Fibroblast of skin of left quadriceps (primary cell): ENCODE measurements at places on chromosomes 4 and X.
A peak's percentile ranks its signal among the peaks of the same experiment; 100 is the strongest.

GRCh38 chr4:150033901-150034300, 44.3 kb upstream of the DCLK2 start:
- DNase-seq: peak; percentile 30

DNA sequence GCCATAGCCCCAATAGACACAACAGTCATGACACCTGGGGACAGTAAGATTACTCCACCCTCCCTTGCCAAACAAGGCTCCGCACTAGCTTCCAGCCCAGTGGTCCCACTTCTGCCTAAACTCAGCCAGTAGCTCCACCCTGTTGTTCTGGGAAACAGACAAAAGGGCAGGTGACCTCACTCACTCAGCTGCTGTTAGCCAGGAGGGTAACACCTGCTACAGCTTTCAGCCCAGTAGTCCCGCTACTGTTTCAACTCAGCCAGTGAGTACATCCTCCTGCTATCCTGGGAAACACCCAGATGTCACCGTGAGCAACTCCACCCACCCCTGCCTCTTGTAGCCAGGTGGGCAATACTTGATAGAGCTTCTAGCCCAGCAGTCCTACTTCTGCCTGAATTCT, 162.7 kb upstream of the CPXCR1 start:
- no peak for DNase-seq

DNA sequence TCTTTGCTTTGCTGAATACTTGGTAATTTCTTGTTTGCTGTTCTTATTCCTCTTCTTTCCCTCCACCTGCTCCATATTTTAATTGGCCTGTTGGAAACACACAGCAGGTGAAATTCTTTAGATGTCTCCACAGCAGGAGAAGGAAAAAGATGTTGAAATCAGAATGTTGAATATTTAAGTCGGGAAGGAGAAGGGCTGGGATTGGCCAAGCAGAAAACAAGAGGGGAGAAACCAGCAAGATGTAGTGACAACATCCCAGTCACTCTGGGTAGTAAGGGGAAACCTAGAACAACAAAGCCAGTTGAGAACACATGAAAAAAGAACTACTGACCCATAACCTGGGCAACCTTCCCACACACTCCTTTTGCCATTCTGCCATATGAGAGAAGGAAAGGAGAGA, 37.3 kb upstream of the STAG2 start:
- DNase-seq: no peak

- no peak for DNase-seq
These were observed 50.3 kb downstream of the NELFA start for GRCh38 chr4:1958276-1959103.

DNA sequence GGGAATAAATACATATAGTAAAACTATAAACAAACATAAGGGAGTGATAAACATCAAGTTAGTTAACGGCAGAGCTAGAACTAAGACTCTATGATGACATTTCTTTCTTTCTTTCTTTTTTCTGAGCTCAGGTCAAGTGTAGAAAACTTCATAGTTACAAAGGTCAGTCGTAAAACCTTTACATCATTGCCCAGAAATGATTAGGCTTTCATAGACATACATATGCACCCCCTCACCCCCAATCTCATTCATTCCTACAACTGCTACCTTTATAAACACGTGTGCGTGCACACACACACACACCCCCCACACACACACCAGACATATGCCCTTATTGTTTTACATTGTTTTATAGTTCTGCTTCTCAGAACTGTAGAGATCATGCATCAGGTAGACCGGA, 5.7 kb downstream of the EIF1AX start:
- no peak for DNase-seq

- peak; percentile 54 for DNase-seq
These were observed 83.4 kb downstream of the UCHL1 start for GRCh38 chr4:41339812-41340809.

GRCh38 chr4:73308286-73308685, 49.7 kb upstream of the ANKRD17 start:
- no peak for DNase-seq

- no peak for DNase-seq
These were observed 1.3 kb upstream of the PLS3 start for GRCh38 chrX:115559672-115560071.

- DNase-seq: no peak
These were observed 3.1 kb upstream of the ZFX start for GRCh38 chrX:24146283-24146949.

- DNase-seq: no peak
These were observed 826.2 kb upstream of the TENM3 start for GRCh38 chr4:181416966-181417365.

GRCh38 chr4:15659768-15660570, 4.8 kb upstream of the FBXL5 start:
- DNase-seq: no peak

GRCh38 chr4:169054879-169055278, 44.8 kb upstream of the CBR4 start:
- no peak for DNase-seq

GRCh38 chrX:13376857-13377549, 57.1 kb upstream of the ATXN3L start:
- peak; percentile 96 for DNase-seq

DNA sequence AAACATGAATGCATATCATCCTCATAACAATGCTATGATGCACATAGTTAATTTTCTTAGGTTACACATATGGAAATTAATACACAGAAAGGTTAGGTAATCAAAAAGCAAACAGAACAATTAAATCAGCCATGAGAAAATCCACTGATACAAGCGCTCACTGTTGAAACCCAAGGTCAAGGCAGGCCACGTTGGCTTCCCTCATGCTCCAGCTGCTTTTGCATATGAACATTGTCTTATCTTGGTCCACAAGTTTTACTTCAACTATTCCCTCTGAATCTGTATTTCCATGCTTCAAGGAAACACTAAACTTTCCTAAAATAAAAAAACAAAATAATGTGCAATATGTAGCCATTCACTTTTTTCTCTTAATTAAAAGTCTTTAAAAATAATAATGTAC, 34.5 kb upstream of the PLA2G12A start:
- no peak for DNase-seq

GRCh38 chr4:185018834-185019455, 655 bp downstream of the HELT start:
- DNase-seq: no peak

DNA sequence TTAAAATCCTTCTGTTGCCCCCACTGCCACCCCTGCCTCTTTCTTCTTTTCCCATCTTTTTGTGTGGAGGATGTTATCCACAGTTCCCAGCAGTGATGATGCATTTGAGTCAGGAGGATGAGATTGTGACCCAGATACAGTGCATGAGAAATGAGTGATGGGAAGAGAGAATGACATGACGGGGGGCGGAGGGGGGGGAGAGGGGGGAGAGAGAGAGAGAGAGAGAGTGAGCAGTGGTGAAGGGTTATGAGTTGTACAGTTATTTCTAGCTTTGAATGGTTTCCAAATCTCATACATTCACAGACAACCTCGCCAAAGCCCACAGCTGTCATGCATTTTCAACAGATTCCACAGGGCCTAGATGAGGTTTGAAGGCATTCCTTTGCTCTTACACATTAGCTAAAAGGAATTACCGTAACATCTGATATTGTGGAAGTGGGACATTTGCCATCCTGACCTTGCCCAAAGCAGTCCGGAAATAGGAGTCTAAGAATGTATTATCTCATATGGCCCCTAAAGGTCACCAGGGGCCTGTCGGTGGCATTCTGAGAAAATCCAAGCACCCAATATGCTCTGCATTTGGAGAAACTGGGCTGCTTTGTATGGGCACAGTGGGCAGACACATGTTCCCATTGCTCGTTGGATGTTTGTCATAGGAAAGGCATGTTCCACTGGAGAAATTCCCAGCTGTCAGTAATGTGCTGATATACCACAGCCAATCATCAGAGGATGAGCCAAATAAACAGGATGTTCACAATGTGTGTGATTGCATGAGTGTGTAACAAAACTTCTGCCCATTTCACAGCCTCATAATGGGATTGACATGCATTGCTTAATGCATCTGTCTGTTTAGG, 435.8 kb downstream of the SPRY1 start:
- peak; percentile 99 for DNase-seq

GRCh38 chr4:41537292-41537890, 566 bp upstream of the LIMCH1 start:
- no peak for DNase-seq

DNA sequence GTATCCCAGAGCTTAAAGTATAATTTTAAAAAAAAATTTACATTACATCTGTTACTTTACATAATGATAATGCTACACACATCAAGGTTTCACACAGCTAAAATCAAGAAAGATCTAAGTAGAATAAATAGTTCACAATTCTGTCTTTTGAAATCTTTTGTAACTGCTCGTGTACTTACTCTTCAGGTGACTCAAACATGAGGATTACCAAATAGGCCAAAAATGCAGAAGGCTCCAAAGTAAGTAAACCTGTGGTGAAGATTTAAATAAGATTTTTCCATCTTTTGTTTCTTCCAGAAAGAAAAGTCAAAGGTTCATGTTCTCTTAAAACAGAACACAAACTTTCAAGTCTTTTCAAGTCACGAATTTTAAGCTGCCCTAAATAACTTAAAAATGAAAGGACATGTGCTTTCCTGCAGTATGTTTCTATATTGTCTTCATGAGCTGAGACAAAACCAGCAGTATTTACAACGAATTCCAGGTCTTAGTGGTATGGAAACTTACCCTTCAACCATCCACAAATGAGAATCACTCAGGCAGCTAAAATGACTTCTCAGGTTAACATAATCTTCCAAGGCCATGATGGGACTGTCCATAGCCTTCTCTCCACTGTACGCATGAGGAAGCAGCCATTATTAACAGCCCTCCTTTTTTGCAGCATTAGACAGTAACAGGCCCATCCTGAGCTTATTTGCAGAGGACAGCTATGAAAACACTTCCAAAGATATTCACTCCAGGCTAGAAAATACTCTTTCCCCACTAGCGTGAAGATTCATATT, 172.8 kb upstream of the EDNRA start:
- DNase-seq: no peak

DNA sequence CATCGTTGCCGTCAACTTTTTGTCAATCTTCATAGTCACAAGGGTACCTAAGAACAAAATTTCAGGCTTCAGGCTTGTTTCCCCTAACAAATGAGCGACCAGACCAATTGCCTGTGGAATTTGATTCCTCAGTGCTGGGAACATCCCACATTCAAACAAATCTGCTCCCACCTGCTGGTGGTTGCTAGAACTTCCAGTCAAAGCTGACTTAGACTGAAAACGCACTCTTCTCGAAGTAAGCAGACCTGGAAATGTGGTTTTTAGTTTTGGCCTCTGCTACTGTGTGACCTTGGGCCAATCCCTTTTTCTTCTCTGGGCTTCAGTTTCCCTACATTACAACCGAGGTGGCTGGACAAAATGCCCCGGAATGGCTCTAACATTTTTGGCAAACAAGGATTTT, 1.8 kb upstream of the GABRQ start:
- no peak for DNase-seq

- no peak for DNase-seq
These were observed 228.5 kb downstream of the ANKRD50 start for GRCh38 chr4:124484008-124484407.

DNA sequence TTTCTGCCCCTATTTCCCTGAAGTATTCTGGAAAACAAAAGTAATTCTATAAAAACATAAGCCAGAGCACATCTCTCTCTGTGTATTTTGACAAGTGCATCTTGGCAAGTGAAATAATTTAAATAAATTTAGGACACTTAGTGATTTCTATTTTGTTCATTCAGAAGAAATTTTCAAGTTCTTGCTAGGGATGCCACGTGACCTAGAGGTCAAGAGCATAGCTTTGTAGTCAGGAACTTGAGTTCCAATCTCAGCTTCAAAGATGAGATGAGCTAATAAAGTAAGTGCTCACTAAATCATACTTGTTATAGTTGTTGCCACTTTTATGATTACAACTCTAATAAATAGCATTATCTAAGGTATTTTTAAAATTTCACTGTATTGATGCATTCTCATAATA, 13.8 kb downstream of the KDR start:
- DNase-seq: no peak

DNA sequence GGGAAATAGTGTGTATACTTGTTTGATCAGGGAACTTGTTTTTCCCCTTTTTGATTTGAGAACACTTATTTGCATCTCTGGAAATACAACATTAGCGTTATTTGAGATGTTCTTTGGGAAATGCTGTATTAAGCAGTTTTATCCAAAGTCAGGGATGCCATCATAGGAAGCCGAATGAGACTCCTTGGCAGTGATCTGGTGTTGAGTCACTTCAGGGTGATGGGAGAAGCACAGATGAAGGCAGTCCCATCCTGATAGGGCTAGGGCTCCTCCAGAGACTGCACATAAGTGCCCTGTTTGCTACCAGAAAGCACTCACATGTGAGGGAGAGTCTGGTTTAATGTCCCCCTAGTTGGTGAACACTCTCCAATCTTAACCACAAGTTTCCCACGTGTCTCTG, 62.3 kb downstream of the IL1RAPL1 start:
- no peak for DNase-seq

- DNase-seq: no peak
These were observed 83.0 kb downstream of the MAML3 start for GRCh38 chr4:140070973-140071372.

DNA sequence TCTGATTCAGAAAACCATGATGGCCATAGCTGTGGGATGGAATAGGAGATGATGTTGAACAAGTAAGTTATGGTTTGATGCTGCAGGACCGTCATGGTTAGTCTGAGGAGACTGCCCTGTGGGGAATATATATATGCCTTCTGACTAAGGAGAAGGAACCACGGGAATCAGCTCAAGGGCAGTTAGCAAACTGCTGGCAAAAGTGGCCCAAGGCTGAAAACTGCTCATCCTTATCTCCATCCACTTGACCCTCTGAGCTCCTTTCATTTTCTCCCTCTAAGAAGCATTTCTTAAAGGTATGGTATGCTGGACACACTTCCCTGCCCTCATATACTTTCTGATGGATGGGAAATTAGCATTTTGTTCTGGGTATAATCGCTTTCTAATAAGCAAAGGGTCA, 161.9 kb downstream of the ENOX2 start:
- DNase-seq: no peak

- peak; percentile 50 for DNase-seq
These were observed 6.8 kb upstream of the OCIAD2 start for GRCh38 chr4:48913346-48913745.

DNA sequence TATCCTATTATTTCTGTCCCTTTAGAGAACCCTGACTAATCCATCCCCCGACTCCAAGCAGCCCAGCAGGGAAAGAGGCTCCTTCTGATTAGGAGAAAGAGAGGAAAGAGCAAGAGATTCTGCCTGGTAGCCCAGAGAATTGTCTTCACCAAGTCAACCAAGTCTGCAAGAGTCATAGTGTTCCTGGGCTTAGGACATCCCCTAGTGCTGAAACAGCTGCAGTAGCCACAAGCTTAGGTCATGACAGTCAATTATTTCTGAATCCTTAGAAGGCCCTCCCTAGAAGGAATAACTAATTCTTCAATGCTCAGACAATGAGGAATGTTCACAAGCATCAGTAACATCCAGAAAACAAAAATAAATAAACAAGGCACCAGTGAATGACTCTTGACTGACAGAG, 480.3 kb upstream of the GRIA3 start:
- DNase-seq: peak; percentile 0

DNA sequence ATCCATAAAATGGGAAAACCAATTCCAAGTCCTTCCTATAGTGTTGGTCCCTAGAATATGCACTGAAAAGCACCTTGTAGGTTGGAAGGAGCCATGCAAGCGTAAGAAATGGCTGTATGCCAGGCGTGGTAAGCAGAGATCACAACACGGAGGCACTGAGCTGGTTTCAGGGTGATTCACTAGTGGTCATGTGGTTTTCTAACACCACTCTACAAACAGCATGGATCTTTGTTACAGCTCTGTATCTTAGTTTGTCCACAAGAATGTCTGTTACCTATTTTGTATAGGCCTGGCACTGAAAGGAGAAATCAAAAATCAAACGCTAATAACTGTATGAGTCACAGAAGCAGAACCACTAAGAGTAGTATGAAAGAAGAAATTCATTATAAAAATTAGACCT, 71.9 kb downstream of the MAGEB17 start:
- peak; percentile 63 for DNase-seq
